Dermis microvascular lymphatic vessel endothelial cell (primary cell): ENCODE measurements at places on chromosomes 12 and 14. TPM values are rescaled to one million over a fixed set of nuclear protein-coding genes. Genes with fewer than 3 reads are reported as not detected.

The SIX6 gene
- not detected in 2 replicates for total RNA-seq

The RITA1 gene
- total RNA-seq = 14.2 and 21.4 TPM in 2 replicates

The ATP6V1D gene
- 46.9 and 47.4 TPM in 2 replicates for total RNA-seq

The C12orf54 gene
- total RNA-seq = not detected in 2 replicates

The POTEG gene
- not detected in 2 replicates for total RNA-seq

The GPR84 gene
- total RNA-seq = not detected in 2 replicates
